ENCODE measurements at places on chromosomes 12 and 14.
A peak's percentile ranks its signal among the peaks of the same experiment; 100 is the strongest.

DNA sequence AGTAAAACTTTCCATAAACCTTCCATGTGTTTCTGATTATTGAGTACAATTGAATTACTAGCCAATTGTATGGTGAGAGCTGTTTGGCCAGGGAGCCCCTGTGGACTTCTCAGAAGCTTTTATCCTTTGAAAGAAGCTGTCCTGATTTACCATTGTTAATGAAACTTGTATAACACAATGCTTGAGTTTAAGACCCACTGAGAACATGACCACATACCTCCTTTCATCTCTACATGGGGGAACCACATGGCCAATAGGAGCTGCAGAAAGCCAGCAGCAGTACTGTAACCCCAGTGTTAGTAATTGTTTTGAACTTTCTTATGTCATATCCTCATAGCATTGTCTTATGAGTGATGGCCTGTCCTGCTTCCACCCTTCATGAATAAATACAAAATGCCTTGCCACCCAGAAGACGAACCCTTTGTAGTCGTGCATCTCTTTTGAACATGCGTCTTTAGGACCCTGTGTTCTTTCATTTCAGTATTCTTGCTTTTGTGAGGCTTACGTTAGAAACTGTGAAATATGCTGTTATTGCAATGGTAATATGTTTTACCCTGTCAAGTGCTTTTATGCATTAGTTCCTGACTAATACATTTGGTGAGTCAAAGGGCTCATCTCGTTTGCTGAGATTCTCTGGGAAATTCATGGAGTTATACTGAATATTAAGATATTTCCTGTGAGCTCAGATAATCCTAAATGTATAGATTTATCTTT lies 815.7 kb downstream of the NRXN3 start:
- no peak for DNase-seq

DNA sequence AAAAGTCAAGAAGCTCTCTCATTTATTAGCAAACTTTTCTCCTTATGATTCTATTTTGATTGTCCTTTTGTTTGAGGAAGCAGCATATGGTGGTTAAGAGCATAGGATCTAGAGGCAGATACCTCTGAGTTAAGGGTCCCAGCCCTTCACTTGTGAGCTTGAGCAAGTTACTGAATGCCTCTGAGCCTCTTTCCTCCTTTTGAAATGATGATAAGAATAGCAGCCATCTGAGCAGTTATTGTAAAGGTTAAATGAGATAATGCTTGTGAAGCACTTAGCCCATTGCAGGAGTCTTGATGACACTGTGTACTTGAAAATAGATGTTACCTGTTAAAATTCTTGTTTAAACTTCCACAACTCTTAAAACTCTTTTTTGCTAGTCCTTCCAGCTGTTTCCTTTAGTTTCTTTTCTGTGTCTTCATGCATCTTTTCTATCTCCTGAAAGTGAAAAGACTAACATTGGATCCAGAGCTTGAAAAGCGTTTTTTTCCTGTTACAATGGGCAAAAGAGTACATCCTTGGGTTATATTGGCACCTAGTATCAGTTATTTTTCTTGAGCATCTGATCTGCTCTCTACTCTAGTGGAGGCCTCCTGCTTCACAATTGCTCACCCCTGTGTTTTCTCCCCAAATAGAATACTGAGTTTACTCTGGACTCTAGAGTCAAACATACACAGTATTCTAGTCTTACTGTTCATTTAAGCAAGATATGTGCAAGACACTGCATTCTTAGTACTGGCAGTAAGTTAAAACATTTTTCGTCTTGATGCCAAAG lies 3.1 kb downstream of the HIF1A start:
- no peak for DNase-seq

DNA sequence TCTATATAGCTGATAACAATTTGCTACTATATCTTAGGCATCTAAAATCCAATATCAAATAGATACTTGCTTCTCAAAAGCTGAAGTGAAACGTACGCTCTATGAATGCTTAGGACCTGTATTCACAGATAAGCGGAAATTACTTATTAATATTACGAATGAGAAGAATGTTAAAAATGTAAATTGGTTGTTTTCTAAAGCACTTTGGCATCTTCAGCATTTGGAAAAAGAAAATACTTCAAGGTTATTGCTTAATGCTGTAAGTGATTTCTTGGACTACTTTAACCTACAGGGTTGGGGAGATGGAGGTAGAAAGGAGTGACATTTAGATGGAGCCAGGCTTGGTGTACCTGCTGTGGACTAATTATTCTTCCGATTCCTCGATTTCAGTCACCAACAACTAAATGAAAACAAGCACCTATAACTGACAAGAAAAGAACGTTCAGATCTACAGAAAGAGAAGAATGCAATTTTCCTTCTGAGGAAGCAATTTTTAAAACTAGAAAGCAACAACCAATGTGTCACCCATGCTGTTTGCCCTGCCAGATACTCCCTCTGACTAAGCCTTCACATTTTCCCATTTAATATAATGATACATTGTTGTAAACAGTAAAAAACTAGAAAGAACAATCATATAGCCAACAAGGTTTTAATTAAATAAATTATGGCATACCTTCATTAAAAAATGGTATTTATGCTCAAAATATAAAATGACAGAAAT lies 49.3 kb downstream of the SLC25A21 start:
- DNase-seq: no peak

- no peak for DNase-seq
These were observed 12.5 kb upstream of the CRADD start for GRCh38 chr12:93664573-93665138.

- peak; percentile 79 for DNase-seq
These were observed 9.0 kb downstream of the RPS6KL1 start for GRCh38 chr14:74913986-74914573.

GRCh38 chr12:7210642-7211151 lies 21.2 kb downstream of the PEX5 start:
- DNase-seq: peak; percentile 48
